Fibroblast of gingiva (primary cell): ENCODE measurements at places on chromosomes 6 and 20.

DNA sequence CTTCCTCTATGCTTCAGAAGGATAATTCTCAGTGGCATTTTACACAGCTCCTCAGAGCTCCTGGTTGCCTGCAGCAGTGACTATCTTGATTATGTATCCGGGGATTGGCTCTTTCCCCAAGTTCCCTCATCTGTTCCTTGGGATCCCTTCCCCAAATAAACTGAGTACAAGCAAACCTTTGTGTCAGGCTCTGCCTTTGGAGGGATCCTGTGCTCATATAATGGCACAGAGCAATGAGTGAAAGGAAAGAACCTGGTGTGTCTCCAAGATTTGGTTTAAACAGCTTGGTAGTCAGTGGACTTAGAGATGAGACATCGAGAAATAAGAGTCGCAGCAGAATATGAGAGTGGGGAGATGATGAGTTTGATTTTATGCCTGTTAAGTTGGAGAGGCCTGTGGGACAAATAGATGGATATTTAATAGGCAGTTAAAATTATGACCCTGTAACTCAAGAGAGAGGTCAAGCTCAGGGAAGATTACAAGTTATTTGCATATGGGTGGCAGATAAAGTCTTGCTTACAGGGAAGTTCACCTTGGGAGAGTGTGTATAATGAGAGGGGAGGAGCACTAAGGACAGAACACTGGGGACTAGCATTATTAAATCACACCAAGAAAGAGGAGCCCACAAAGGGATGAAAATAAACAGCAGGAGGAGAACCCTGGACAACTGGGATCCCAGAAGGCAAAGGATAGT lies 44.1 kb upstream of the GCLC start:
- no peak for DNase-seq

GRCh38 chr20:43448748-43449535 lies 8.8 kb upstream of the SRSF6 start:
- peak; percentile 16 for DNase-seq

GRCh38 chr6:158050107-158050735 lies 68.6 kb downstream of the SYNJ2 start:
- DNase-seq = no peak

DNA sequence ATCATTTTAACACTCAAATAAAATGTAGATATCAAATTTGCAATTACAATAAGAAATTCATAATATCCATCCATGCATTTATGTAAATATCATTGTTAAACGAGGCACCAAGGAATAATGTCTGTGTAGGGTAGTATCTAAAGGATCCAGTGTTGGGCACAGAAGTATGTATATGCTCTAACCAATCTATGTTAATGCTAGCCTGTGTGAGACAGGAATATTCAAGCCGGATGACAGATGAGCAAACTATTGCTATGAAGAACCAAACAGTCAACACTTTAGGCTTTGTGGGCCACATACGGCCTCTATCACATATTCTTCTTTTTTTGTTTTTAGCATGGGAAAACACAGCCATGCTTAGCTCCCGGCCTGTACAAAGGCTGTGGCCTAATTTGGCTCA lies 45.0 kb downstream of the HUS1B start:
- no peak for DNase-seq

- peak; percentile 17 for DNase-seq
These were observed 277.9 kb upstream of the BMP2 start for GRCh38 chr20:6489361-6490171.

GRCh38 chr6:170137176-170137891 lies 153.5 kb downstream of the DLL1 start:
- DNase-seq = no peak

- DNase-seq = no peak
These were observed 1.6 kb downstream of the ZMYND8 start for GRCh38 chr20:47354714-47355488.

- DNase-seq = no peak
These were observed 239.3 kb downstream of the ZNF217 start for GRCh38 chr20:53354314-53354713.
